ENCODE measurements at places on chromosomes 11 and 22.
A peak's percentile ranks its signal among the peaks of the same experiment; 100 is the strongest.

GRCh38 chr11:8342821-8343681, 79.4 kb upstream of the LMO1 start:
- no peaks in the 10 kb centered on the region for H3K27me3 ChIP-seq
- H3K4me1 ChIP-seq = peaks cover 9% of the 10 kb centered on the region
- no peaks in the 10 kb centered on the region for H3K36me3 ChIP-seq
- H3K4me3 ChIP-seq = no peak overlapping the region

GRCh38 chr22:49013707-49014106, 814.0 kb downstream of the BRD1 start:
- no peaks in the 10 kb centered on the region for H3K36me3 ChIP-seq
- no peak overlapping the region for H3K27ac ChIP-seq
- H3K4me1 ChIP-seq = no peaks in the 10 kb centered on the region
- no peak overlapping the region for H3K4me3 ChIP-seq
- DNase-seq = no peak
- no peaks in the 10 kb centered on the region for H3K27me3 ChIP-seq

DNA sequence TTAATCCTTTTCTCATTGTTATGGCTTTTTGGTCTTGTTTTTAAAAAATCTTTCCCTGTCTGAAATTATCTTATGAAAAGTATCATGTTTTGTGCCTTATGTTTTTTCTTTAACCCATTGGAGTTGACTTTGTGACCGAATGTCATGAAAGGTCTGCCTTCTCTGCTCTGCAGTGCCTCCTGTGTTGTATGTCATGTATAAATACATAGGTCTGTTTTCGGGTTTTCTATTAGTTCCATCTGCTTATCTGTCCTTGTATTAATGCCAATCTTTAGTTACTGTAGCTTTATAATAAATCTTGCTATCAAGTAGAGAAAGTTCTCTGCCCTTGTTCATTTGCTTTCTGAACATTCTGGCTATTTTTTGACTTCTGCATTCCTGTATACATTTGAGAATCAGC, 73.0 kb downstream of the ZBTB44 start:
- peaks cover 8% of the 10 kb centered on the region for H3K36me3 ChIP-seq
- peaks cover 17% of the 10 kb centered on the region for H3K4me1 ChIP-seq

GRCh38 chr22:38802671-38803121, 8.8 kb upstream of the DNAL4 start:
- H3K27ac ChIP-seq = no peak overlapping the region
- peaks cover 12% of the 10 kb centered on the region for H3K4me1 ChIP-seq
- peaks cover 5% of the 10 kb centered on the region for H3K27me3 ChIP-seq
- no peaks in the 10 kb centered on the region for H3K36me3 ChIP-seq

DNA sequence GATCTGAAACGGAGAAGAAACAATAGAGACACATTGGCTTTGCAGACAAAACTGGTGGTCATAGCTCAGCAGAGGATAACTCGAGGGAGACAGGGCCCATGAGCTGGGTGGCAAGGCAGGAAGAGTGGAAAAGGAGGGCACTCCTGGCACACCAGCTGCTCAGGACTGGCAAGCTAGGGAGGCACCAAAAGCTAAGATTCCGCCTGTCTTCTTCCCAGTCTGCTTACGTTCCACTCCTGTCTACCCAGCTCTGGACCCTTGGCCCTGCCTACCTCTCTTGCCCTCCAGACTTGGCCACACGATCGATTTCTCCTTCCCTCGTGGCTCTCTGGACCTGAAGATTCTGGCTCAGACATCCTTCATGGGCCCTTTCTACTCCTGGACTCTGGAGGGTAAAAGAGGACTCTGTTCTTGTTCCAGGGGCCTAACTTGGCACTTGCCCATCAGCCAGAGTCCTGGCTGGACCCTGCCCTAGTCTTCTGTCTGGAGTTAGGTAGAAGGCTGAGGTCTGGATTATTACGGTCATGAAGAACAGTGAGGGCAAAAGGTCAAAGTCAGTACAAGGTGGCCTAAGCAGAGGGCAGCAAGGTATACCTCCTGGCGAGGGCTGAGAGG, 115.2 kb upstream of the PITPNB start:
- H3K27ac ChIP-seq = no peak overlapping the region
- peaks cover 5% of the 10 kb centered on the region for H3K27me3 ChIP-seq
- no peaks in the 10 kb centered on the region for H3K36me3 ChIP-seq

DNA sequence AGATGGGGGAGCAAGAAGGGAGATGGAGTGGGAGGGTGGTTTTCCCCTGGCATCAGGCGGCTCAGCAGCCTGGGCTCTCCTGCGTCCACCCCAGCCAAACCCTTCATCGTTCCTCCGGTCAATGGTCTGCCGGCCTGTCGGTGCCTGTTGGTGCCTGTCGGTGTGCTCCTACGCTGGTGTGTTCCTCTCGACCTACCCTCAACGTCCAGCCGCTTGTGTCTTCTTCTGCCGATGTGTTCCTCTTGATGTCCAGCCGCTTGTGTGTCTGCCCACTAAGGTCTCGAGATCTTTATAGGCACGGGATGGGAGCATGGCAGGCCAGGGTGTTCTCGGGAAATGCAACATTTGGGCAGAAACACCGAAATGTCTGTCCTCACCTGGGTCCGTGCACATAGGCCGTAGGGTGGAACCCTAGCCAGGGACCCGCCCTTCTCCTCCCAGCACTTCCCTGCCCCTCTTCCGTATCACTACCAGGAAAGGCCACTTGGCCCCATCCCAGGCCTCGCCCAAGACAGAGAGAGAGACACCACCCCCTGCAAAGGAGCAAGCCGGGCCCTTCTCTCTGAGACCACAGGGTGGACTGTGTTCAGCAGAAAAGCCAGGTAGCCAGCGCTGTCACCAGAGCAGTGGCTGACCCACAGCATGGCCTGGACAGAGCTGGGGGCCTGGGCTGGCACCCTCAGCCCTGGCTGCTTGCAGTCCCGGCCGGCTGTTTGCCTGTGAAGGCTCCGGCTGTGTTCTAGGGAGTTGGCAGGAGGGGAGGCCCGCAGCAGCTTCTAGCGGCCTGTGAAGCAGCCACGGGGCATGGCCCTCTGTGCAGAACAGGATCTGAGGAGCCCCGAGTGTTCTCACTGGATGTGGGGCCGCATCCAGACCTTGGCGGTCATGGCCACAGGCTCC, 61.6 kb upstream of the KCNQ1OT1 start:
- peak; percentile 1 for DNase-seq
- peaks cover 2% of the 10 kb centered on the region for H3K36me3 ChIP-seq
- no peak overlapping the region for H3K27ac ChIP-seq
- H3K27me3 ChIP-seq = no peaks in the 10 kb centered on the region
- H3K4me3 ChIP-seq = no peak overlapping the region
- H3K4me1 ChIP-seq = no peaks in the 10 kb centered on the region

GRCh38 chr11:56296898-56297297, 4.8 kb upstream of the OR8H1 start:
- no peaks in the 10 kb centered on the region for H3K36me3 ChIP-seq
- H3K27me3 ChIP-seq = no peaks in the 10 kb centered on the region
- no peak overlapping the region for H3K4me3 ChIP-seq
- H3K27ac ChIP-seq = no peak overlapping the region
- no peaks in the 10 kb centered on the region for H3K4me1 ChIP-seq
- no peak for DNase-seq
